ENCODE measurements at places on chromosomes 6 and 20.

DNA sequence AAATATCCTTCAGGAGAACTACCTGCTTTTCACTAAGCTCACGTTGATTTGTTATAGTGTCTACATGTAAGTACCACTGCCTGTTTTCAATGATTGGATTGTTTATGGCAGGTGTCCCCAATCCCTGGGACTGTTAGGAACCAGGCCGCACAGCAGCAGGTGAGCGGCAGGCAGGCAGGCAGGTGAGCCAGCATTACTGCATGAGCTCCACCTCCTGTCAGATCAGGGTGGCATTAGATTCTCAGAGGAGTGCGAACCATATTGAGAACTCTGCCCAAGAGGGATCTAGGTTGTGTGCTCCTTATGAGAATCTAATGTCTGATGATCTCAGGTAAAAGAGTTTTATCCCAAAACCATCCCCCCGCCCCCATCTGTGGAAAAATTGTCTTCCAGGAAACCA lies 303.3 kb downstream of the EYA4 start:
- no peak for DNase-seq

DNA sequence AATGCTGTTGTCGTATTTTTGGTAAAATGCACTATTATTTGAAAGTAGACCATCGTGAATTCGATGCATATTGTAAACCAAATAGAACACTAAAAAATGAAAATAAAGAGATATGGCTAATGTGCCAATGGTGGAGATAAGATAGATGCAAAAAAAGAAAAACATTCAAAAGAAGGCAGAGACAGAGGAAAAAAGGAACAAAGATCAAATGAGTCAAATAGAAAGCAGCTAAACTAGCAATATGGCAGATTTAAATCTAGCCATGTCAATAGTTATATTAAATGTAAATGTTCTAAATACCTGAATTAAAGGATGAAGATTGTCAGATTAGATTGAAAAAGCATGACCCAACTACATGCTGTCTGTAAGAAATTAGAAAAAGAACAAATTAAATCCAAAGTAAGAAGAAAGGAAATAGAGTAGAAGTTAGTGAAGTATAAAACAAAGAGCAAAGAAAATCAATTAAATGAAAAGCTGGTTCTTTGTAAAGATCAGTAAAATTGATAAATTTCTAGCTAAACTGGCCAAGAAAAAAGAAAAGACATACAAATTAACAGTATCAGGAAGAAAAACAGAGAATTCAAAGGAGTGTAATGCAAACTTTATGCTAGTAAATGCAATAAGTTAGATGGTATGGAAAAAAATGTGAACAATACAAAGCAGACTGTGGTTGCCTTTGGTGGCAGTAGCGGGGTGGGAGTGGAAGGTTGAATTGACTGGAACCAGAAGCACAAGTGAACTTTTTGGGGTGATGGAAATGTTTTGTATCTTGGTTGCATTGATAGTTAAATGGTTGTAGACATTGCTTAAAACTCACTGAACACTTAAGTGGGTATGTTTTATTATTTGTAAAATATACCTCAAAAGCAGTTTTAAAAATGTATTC lies 44.8 kb downstream of the PTPN1 start:
- no peak for DNase-seq

- no peak for DNase-seq
These were observed 13.7 kb upstream of the SLC22A16 start for GRCh38 chr6:110490110-110490509.

GRCh38 chr20:38893565-38894090 lies 32.6 kb upstream of the FAM83D start:
- DNase-seq, result no peak

DNA sequence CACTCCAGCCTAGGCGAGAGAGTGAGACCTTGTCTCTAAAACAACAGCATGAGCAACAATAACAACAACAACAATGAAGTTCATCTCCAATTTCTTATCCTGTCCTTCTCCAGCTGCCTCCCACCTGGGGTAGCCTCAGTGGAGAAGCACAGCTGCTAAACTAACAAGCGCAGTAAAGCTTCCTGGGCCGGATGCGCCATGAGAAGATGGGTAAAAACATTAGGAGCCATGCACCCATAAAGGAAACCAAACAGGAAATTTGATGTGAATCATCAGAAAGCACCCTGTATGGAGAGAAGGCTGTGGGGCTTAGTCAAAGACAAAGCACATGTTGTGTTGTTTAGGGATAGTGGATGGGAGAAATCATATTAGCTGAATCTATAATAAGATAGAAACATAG lies 61.1 kb upstream of the CCN6 start:
- no peak for DNase-seq

- peak; percentile 84 for DNase-seq
These were observed at the start of gene TENT5A for GRCh38 chr6:81752084-81752920. Gene TENT5A (minus strand): TSS chr6:81752681. CDS start chr6:81752141, 540 bp downstream.

- no peak for DNase-seq
These were observed 472.3 kb upstream of the EYS start for GRCh38 chr6:66179361-66179760.

- DNase-seq, result no peak
These were observed 125.3 kb upstream of the B3GAT2 start for GRCh38 chr6:71082033-71082650.

DNA sequence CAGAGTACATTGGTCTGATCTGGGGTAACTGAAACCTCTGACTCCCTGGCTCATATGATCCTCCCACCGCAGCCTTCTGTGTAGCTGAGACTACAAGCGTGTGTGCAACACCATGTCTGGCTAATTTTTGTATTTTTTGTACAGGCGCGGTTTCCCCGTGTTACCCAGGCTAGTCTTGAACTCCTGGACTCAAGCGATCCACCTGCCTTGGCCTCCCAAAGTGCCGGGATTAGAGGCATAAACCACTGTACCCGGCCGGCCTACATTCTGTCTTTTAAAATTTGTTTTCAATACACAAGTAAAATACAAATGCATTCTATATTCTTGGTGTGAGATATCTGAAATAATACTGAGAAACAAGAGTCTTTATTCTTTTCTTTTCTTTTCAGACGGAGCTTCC lies 1.7 kb upstream of the CBFA2T2 start:
- no peak for DNase-seq

DNA sequence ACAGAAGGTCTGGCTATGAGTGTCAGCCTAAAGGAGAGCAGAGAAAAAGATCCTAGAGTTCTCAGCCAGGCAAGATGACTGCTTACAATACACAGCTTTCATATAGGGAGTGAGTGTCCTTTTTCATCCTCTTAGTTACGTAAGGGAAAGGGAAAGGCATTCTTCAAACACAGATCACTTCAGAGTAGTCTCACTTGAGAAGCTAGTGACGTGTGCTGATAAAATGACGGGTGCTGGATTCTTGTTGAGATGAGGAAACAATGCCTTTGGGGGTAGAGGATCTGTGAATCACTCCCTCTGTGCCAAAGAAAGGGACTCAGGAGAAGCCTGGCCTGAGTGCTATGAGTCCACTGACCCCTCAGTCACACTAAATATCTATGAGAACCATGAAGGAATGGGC lies 117.3 kb downstream of the QRSL1 start:
- DNase-seq, result no peak

GRCh38 chr6:90917376-90917775 lies 330.5 kb upstream of the MAP3K7 start:
- DNase-seq, result no peak

DNA sequence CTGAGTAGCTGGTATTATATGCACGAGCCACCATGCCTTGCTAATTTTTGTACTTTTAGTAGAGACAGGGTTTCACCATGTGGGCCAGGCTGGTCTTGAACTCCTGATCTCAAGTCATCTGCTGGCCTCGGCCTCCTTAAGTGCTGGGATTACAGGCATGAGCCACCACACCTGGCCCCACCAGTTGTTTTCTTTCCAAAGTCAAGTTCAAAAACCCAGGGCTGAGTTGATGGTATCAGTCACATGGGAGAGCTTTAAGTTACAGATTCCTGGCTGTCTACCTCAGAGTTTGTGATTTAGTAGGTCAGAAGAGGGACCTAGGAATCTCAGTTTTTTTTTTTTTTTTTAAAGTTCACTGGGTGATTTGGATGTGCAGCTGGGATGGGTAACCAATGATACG lies 107.7 kb downstream of the SCP2D1 start:
- DNase-seq, result no peak

DNA sequence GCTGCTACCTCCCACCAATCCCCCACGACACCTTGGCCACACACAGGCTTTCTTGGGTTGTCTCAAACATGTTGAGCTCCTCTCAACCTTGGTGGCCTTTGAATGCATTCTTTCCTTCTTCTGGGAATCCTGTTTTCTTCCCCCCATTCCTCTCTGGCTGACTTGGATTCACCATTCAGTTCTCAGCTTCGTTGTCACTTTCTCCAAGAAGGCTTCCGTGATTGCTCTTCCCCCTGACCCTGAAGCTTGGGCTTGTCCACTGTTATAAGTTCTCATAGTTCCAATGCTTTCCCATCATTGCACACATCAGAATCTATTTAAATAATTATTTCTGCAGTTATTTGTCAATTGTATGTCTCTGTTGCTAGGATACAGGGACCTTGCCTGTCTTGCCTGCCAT lies 64.2 kb downstream of the RBM38 start:
- no peak for DNase-seq

GRCh38 chr6:169321546-169321945 lies 67.9 kb upstream of the THBS2 start:
- DNase-seq, result no peak

GRCh38 chr6:80142586-80142985 lies 36.1 kb downstream of the BCKDHB start:
- DNase-seq, result no peak
